ENCODE measurements at places on chromosomes 12 and 14.

DNA sequence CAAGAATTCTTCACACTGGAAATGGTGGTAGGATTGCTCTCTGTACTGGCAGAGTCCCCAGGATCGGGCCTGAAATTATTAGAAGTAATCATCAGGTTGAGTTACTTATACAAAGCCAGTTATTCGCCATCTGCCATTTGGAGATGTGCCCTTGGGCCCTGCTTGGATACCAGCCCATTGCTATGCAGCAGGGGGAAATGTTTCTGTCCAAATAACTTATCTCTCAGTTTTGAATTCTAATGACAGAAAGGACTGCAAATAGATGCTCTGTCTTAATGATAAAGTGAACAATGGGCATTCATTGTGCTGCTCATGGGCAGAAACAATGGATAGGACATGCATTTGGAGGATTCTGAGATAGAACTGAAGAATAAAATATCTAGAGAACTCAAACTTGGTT is 139.1 kb upstream of the PELI2 start:
- no peak for DNase-seq

DNA sequence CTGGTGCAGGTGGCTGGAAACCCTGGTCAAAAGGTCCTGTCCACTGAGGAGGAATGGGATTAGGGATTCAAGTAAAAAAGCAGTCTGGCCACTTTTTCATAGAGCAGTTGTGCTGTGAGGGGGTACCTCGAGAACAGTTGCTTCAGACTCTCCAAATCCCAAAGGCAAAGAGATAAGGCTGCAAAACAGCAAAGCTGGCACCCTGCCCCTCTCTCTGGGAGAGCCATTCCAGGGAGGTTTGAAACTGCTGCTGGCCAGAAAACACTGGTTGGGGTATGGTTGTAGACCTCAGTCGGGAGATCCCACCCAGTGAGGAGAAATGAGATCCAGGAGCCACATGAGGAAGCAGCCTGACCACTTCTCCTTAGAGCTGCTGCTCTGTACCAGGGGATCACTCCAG is 137.3 kb downstream of the CEP83 start:
- no peak for DNase-seq

GRCh38 chr12:86134561-86134960 is 121.6 kb downstream of the MGAT4C start:
- DNase-seq: no peak

DNA sequence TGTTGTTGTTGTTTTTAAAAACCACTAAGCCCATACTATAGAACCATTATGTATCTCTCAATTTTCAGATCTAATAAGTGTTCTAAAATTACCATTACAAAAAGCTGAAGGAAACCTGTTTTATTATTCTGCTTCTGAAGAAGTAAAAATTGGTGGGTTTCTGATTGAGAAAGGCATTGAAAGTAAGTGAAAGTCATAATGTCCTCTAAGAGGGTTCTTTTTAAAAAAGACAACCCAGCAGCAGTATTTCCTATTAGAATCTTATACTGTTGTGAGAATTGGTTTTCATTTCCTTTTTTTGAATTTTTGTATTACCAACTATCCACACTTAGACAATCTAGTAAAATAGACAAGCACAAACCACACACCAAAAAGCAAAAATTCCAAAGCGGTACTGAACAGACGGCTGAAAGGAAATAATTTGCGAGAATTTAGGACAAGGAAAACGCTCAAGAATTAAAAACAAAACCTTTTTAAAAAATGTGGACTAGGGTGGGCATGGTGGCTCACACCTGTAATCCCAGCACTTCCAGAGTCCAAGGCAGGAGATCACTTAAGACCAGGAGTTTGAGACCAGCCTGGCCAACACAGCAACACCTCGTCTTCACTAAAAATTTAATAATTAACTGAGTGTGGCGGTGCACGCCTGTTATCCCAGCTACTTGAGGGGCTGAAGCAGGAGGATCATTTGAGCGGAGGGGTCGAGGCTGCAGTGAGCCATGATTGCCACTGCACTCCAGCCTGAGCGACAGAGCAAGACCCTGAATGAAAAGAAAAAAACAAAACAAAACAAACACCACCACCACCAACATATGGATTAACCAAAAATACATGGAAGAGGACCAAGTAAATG is 66.7 kb upstream of the AP4S1 start:
- no peak for DNase-seq

- no peak for DNase-seq
Measured at GRCh38 chr12:131471946-131472732, 238.8 kb upstream of the SFSWAP start.

DNA sequence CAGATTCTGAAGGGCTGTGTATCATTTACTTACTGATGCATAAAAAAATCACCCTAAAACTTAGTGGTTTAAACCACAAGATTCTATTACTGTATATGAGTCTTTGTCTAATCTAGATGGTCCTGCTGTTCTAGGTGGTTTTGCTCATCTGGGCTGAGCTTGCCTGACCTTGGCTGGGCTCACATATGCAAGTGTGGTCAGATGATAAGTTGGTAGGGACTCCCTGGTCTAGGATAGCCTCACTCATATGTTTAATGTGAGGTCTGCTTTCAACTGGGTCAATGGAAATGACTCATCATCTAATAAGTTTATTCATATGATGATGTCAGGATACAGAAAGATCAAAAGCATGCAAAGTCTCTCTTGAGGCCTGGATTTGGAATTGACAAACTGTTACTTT is 887.8 kb downstream of the TRHDE start:
- DNase-seq: no peak
